ENCODE measurements at places on chromosomes 7 and 10.

GRCh38 chr7:149873970-149874643 lies 338 bp downstream of the ATP6V0E2 start:
- DNase-seq = no peak

GRCh38 chr7:151448261-151449252 lies 8.6 kb upstream of the CRYGN start:
- DNase-seq = peak; percentile 92

- no peak for DNase-seq
Observed at GRCh38 chr7:79495544-79496272, 42.2 kb upstream of the MAGI2 start.

DNA sequence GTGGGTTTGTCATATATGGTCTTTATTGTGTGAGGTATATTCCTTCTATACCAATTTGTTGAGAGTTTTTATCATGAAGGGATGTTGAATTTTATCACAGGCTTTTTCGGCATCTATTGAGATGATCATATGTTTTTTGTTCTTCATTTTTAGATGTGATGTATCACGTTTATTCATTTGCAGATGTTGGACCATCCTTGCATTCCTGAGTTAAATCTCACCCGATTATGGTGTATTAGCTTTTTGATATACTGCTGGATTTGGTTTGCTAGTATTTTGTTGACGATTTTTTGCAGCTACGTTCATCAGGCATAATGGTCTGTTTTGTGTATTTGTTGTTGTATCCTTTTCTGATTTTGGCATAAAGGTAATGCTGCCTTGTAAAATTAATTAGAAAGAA lies 311.0 kb downstream of the PTEN start:
- no peak for DNase-seq

DNA sequence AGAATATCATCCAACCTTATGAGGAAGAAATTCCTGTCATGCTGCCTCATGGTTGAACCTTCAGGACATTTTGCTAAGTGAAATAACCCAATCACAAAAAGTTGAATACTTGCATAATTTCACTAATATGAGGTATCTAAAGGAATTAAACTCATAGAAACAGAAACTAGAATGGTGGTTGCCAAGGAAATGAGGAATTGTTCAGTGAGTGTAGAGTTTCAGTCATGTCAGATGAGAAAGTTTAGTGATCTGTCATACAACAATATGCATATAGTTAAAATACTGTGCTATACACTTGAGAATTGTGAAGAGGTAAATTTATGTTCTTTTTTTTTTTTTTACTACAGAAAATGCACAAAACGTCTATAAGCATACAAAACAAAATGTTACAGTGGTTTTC lies 60.7 kb downstream of the R3HCC1L start:
- no peak for DNase-seq

GRCh38 chr10:89566992-89567391 lies 31.6 kb upstream of the SLC16A12 start:
- no peak for DNase-seq

DNA sequence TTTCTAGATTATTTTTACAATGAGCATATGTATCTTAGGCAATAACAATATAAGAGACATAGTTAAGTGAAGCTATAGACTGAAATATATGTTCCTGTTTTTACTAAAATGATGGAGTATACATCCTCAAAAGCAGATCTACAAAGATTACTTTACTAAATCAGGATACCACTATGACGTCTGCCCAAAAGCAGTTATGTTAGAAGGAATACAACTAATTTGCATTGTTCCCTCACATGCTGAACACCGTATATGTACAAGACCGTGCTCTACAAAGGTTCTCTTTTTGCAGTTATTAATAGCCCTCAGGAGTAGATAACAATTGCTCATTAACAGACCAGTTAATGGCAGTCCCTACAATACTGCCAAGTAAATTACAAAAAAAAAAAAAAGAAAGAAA lies 137.5 kb downstream of the CD36 start:
- no peak for DNase-seq

GRCh38 chr7:44292420-44292817 lies 33.0 kb downstream of the CAMK2B start:
- DNase-seq = no peak

DNA sequence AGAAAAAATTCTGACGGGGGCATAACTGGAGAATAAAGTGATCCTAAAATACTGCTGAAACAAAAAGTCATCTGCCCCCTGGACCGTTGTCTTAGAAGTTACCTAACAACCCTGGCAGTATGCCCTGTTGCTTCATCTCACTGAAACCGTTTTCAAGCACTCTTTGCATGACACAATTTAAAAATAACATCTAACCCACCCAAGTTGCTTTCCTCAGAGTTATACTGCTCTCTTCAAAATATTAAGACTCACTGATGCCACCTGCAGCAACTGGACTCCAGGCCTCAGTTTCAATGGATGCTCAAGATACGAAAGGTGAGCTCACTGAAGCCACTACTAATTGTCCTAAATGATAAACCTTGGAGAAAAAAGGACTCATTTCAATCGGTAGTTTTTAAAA lies 57.4 kb downstream of the CDK6 start:
- no peak for DNase-seq

DNA sequence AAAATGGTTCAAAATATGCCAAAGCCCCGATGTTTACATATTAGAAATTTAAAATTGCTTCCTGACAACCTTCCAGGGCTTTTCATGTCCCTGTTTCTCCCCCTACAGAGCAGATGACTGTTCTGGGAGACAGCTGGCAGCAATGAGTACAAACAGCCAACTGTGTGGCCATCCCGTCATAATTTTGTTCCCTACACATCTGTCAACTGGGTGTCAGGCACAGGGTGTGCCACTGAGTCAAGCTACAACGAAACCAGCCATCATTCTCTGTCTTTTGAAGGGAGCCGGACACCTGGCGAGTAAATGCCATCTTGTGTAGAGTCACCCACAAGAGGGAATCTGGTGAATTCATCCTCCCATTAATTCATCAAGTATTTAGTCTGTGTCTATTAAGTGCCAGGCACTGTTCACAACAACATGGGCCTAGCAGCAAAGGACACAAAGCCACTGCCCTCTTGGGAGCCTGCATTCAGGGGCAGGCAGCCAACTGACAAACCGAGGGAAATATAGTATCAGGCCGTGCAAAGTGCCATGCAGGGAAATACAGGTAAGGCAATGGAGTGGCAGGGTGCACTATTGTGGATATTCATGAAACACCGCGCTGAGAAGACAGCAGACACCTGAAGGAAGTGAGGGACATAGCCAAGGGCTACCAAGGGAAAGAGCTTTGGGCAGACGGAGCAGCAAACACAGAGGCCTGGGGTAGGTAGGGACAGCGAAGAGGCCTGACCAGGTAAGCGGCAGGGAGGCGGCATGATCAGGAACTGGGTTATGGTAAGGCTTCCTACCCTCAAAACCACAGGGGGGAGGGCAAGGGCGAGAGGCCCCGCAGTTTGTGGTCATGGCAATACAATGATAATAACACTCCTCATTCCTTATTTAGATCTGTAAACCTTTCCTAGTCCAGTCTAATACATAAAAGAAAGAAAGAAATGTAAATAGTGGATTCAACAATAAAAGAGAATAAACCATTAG lies 213.6 kb downstream of the FAM107B start:
- no peak for DNase-seq

GRCh38 chr7:76011442-76011861 lies 17.1 kb upstream of the TMEM120A start:
- DNase-seq = no peak

DNA sequence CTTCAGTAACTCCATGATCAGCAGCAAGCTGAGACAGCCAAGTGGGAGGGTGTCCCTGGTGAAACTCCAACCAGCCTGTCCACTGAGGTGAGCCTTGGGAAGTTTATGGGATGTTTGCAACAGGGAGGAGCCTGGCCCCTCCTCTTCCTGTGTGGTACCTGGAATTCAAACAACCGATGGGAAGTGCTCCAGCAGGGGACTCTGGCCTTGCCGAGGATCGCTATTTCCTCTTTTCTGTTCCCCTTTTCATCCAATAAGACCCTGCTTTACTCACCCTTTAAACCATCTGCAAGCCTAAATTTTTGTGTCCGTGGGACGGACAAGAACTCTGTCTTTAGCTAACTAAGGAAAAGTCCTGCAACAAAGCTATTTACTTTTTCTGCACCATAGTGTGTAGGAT lies 491.1 kb upstream of the ZMIZ1 start:
- no peak for DNase-seq

DNA sequence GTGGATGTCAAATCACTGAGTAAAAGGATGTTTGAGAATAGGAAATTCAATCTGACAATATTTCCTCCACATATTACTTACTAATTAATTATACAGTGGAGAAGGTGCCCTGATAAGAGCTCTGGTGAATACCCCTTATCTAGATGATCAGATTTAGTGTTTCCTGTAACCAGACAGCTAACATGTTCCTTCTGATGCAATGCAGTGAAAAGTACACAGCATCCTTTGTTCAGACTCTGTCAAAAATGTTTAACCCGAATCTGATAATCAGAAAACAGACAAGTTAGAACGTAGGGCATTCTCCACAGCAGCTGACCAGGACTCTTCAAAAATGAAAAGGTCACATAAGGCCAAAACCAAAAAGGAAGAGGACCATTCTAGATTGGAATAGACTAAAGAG lies 46.2 kb downstream of the WDR11 start:
- DNase-seq = no peak

GRCh38 chr7:103142494-103142893 lies 6.4 kb downstream of the NAPEPLD start:
- no peak for DNase-seq

GRCh38 chr7:29194206-29194593 lies 375 bp upstream of the CHN2 start:
- peak; percentile 77 for DNase-seq

- no peak for DNase-seq
Observed at GRCh38 chr10:98910546-98910945, 325.1 kb downstream of the HPSE2 start.

DNA sequence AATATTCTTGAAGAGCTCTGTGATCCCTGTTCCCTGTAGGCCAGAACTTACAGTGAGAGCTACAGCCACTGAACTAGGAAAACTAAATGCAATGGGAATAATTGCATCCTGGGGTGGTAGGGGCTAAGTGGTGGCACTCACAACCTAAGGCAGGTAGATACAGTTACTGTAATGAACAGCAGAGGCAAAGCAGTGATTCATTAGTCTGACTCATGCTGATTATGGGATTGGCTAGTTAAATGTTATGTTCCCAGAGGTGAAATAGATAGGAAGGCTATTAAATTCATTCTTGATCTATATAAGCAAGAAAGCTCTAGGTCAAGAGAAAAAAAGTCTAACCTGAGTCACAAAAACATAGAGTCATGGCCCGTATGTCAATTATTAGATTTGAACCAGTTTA lies 173.1 kb upstream of the MALRD1 start:
- DNase-seq = no peak

DNA sequence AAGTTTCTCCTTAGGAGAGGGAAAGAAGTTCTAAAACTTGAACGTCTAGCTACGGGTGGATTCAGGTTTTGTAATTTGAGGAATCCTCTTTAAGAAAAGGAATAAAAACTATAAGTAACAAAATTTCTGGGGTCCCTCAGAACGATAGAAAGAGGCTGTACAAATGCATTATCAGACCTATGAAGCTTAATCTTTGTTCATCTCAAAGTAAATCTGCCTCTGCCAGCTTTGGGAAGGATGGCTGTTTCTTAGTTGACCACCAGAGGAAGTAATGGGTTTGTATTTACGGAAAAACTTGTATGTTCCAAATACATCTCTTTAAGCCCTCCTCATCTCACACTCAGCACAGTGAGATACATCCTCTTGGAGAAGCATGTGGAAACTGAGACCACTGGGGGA lies 864 bp downstream of the PSTK start:
- no peak for DNase-seq

DNA sequence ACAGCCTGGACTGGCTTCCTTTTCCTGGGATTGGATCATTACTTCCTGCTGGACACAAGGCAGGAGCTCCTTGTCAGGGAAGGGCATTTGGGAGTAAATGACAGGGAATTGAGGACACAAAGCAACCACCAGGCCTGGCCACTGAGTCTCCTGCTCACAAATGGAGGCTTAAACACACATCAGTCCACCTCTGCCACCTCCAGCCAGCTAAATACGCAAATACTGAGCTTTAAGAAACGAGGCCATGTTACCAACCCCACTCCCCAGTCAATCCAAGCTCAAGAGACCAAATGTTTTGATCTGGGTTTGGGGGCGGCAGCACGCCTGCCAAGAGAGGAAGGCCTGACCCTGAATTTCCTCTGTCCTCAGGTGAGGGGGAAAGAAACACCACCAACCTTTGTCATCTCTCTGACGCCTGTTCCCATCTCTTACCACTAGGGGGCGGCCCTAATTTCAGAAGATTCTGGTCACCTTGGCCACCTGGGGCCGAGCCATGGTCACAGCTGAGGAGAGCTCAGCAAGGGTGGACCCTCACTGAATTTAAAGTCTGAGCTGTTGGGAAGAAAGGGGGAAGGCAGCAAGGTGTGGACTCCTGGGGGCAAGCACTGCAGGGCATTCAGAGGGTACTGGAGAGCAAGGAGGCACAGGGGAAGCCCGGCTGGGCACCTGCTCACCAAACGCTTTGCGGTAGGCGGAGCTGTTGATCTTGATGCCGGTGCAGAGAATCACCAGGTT lies 16.5 kb downstream of the AIFM2 start:
- DNase-seq = peak; percentile 91

- DNase-seq = no peak
Observed at GRCh38 chr7:22230238-22230637, 126.7 kb downstream of the RAPGEF5 start.

- DNase-seq = no peak
Observed at GRCh38 chr7:72492461-72493065, 80.4 kb upstream of the CALN1 start.

DNA sequence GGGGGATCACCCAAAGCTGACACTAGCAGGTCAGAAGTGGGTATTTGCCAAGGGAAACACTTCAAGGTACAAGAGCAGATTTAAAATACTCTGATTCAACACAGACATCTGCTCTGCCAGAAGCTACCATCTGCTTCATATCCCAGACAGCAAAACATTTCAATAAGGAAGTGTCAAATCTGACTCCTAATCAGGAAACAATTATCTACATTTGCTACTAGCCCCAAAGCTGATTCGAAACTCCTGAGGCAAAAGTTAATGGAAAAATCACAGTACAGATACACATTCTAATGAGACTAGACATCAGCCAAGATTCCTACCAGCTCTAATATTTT lies 48.9 kb downstream of the PARD3 start:
- DNase-seq = no peak

DNA sequence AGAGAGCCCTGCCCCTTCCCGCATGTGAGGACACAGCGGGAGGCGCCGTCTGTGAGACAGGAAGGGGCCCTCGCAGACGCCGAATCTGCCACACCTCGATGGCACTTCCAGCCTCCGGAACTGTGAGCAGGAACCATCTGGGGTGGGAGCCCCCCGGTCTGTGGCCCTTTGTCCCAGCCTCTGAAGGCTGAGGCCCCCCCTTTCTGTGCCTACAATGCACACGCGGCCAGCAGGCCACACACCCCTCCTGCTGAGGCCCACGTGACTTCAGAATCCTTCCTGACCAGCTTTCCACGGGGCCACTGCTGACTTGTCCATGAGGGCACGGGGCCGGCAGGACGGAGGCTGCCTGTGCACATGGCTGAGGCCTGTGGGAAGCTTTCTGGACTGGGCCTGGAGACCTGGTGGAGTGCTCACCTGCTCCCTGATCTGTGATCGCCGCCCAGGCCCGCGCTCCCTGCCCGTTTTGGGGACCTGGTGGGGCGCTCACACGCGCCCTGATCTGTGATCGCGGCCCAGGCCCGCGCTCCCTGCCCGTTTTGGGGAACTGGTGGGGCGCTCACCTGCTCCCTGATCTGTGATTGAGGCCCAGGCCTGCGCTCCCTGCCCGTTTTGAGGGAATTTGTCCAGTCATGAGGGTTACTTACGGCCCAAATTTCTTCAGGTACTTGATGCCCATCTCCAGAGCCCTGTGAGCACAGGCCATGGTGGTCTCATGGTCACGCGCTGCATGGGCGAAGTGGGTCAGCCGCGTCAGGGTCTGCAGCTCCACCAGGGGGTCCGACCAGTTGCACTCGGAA lies 34.3 kb downstream of the CFAP46 start:
- no peak for DNase-seq

Data from endodermal cell (in vitro differentiated cells).